RWPE1 (cell line): ENCODE measurements at places on chromosomes 16 and 17.

DNA sequence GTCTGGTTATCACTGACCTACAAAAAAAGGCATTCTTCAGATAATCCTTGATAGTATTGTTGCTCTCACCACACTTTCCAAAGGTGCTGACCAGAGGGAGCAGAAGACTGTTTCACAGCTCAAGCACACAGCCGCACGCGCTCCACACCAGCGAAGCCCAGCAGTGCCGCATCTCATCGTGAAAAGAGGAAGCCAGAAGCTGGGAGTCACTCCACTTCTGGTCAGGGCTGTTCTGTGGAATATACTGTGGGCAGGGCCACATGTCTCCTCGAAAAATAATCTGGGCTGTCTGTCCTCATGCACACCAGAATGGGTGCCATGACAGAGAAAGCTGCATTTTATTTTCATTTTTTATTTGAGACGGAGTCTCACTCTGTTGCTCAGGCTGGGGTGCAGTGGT, 7.3 kb upstream of the PRSS36 start:
- no peak for DNase-seq

DNA sequence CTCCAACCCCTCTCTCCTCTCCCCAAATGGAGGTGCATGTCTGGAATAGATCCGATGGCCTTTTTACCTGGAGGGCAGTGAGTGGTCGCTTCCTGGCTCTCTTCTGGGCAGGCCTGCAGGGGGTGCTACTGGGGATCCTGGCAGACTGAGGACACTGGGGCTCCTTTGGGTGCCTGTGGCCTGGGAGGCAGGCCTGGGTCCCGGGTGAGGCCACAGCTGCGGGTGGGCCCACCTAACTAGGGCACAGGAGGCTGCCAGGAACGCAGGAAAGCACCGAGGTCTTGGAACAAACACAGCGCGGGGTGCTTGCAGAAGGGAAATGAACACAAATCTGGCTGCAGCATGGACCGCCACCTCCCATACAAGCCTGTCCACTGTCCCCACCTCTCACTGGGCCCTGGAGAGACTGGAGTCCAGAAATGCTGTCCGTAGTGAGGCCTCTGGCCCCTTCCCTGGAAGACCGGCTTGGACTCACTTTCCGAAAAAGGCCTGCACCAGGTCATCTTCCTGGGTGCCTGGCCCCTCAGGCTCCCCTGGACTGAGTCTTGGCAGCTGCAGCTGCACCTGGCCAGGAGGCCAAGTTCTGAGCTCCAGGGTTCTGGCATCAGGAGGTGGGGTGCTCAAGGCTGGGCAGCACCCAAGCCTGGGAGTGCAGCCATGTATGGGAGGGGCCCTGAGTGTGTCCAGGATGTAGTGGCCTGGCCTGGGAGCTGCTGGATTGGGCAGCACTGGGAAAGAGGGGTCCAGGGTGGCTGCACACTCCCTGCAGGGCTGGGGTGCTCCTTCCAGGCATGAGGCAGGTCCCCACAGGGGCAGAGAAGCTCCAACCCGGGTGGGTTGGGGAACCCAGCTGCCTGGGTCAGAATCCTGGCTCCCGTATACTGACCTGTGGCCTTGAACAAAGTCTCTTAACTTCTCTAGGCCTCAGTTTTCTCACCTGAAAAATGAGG, 195.1 kb downstream of the IRF8 start:
- DNase-seq, result no peak

GRCh38 chr17:55441544-55441943, 19.9 kb upstream of the MMD start:
- no peak for DNase-seq

DNA sequence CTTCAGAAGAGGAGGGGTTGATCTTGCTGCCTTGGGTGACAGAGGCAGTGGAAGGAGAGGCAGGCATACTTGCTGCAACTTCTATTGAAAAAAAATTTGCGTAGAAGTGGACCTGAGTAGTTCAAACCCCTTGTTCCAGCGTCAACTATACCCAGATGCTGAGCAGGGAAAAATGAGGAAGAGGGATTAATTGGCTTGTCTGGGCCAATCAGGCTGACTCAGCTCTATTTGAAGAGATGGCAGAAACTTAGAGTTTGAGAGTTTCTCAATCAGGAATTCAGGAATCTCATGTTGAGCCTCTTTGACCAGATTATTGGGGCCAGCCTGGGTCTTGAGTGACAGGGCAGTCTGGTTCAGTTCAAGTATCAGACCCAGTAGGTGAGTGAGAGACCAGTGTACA, 17.6 kb downstream of the CASC3 start:
- DNase-seq, result no peak

GRCh38 chr17:69404399-69404798, 10.1 kb upstream of the MAP2K6 start:
- DNase-seq, result no peak

- no peak for DNase-seq
These were observed 44.7 kb upstream of the MEAK7 start for GRCh38 chr16:84548971-84549844.

DNA sequence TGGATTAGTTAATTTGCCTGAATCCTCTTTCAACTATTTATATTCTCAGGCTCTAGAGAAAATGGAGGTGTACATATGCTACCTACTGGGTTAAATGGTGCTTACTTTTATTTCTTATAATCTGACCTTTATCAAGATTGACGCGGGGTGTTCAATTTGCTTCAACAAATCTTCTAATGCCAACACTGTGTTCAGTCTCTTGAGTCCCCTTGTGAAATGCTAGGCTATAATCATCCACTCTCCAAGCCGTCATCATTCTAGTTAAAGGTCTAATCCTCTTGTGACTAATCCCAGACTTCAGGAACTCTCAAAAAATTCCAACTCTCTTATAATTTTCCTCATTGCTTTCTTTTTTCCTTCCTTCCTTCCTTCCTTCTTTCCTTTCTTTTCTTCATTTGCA, 1396.2 kb downstream of the CDH8 start:
- no peak for DNase-seq

- no peak for DNase-seq
These were observed 24.5 kb upstream of the CD300E start for GRCh38 chr17:74647871-74648672.

- peak; percentile 83 for DNase-seq
These were observed 14.7 kb downstream of the RNF43 start for GRCh38 chr17:58402679-58403078.

DNA sequence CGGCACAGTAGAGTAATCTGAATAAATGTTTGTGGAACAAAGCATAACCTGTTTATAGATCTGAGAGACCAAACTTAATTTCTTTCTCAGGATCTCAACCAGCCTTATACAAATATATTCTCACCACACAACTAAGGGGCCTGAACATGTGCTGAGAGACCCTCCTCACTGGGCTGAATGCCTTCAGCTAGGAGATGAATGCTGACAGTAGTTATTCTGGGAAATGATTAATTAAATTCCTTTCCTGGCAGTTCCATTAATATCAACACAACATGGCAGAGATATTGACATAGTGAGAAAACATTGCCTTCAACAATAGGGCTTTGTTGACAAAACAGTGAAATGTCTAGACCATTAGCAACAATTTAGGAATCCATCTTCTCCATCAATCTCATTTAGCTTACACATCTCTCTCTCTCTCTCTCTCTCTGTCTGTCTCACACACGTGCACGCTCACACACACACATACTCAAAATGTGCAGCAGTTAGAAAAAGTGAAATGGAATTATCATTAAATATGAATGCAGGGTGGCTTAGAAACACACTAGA, 780.8 kb upstream of the CDH8 start:
- no peak for DNase-seq

GRCh38 chr16:49275050-49275730, 6.4 kb downstream of the CBLN1 start:
- no peak for DNase-seq

DNA sequence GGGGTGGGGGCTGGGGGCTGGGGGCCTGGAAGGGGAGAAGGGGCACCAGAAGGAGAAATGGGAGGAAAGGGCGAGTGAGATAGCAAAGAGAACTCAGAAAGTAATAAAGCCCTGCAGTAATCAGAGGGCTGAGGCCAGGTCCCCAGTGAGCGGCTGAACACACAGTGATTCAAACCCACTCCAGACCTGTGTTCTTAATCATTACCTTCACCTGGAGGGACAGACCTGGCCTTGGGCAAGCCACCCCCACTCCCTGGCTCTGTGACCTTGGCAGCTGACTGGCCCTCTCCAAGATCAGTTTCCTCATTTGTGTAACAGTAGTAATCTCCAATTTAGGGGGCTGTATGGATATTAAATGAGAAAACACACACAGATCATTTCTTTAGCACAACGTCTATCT, 150.4 kb downstream of the WWOX start:
- no peak for DNase-seq

- DNase-seq, result no peak
These were observed 42.4 kb upstream of the IRF8 start for GRCh38 chr16:85856585-85856984.

DNA sequence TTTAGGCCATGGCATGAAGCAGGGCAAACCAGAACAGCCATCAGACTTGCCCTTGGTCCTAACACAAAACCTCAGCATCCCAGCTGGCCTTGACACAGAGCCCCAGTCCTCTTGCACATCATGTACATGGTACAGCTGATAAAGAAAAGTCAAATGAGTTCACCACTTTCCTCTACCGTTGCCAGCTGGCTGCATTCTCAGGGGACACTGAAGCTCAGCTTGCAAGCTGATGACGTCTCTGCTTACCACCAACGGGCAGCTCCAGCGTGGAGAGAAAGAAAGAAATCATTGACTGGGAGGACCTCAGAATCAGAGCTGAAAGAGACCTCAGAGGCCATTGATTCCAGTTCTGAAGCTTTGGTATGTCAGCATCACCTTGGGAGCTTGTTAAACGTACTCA, 80.7 kb upstream of the CES5A start:
- DNase-seq, result no peak

GRCh38 chr17:81295676-81296381, 722 bp upstream of the SLC38A10 start:
- DNase-seq, result peak; percentile 85

GRCh38 chr16:54628796-54629625, 301.7 kb upstream of the IRX5 start:
- no peak for DNase-seq

GRCh38 chr16:9476744-9477143, 385.3 kb downstream of the HAPSTR1 start:
- DNase-seq, result no peak

DNA sequence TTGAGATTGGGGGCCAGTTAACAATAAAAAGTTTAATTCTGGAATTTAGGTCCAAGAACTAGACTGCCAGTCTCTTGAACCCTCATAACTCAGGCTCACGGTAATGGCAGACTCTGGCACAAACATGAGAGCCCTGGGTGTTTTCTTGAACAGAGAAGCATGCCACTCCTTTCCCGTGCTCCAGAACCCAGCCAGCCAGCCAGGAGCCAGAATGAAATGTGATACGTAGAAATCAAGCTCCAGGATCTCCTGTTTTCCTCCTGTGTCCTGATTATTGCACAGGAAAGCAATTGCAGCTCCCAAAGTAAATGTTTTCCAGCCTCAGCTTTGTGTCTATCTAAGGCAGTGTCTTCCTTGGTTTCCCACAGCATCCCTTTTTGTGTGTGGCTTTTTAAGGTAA, 46.2 kb upstream of the NOL11 start:
- no peak for DNase-seq
